NCI-H524 treated with DMSO at 0.1 percent for 48 hours (cell line): ENCODE measurements at places on chromosomes 3 and 15.

- no peak for DNase-seq
These were observed 128.6 kb downstream of the DCLK3 start for GRCh38 chr3:36635731-36636130.

GRCh38 chr15:67138891-67139855, 73.8 kb downstream of the SMAD3 start:
- no peak for DNase-seq

DNA sequence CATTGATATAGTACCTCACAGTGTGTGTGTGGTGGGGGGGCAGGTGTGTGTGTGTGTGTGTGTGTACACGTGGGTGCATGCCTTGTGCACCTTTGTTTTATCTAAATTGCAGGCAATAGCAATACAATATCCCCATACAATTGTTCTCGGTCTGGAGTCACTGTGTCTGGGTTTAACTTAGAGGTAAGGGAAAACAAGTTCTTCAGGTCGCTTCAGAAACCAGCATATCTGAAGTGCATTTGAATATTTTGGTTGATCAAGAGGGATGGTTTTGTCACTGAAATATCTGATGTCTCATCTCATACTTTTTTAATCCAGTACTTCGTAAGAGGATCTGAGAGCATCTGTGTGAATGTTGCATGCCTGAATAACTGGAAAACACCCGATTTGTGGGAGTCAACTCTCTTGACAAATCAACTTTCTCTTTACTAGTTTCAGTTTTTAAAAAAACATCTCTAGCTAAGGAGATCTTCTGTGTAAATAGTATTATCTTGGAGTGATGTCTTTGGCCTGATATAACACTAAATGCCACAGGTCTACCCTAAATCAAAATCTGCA, 206.8 kb upstream of the NR2F2 start:
- no peak for DNase-seq

DNA sequence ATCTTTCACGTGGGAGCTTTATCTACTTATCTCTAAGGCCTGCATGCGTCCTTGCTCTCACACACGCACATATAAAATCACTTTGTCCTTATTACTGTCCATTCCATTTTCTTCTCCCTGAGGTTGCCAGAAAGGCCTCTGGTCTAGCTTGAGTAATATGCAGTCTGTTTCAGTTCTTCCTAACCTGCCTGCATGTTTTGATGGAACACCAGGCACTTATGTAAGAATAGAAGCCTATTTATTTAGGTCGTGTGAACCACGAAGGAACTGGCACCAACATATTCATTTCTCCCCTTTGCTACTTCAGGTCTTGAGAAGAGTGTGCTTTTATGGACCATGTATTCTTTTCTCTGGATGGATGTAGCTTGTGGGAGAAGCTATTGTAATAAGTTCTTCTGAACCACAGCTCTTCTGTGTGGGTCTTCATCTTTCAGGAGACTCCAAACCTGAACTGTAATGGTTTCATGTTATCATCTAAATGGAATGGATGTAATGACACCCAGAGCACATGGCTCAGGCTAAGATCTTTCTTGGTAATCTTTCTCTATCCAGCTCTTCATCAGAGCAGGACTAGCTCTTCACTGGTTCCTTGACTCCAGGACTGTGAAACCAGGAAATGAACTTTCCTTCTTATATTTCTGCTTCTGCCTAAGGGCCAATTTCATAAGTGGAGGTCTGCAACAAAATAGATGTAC, 53.8 kb downstream of the UBE2E2 start:
- DNase-seq = no peak

DNA sequence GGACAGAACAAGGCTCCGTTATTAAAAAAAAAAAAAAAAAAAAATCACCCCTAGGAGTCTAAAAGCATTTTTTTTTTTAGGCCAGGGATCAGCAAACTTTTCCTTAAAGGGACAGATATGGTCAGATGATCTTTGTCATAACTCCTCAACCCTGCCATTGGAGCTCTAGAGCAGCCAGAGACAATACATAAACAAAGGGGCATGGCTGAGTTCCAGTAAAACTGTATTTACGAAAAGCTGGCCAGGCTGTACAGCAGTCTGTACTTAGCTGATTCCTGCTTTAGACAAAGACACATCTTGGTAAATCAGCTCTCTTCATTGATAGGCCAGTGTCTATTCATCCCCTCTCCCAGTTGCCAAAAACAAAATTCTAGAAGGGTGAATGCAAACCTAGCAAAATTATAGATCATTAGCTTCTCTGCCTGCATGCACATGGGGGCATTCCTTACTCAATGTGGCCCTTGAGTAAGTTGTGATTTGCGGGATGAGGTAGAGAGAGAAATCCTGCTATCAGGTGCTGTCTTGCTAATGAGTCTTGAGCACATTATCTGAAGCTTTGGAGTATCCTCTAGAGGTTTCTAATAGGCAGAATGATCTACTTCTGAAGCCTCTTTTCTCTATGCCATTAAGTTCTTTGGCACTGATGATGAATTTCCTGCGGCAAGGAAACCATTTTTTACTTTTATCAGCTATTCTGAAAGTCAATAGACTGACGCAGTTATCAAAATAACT, 35.2 kb downstream of the SENP8 start:
- no peak for DNase-seq
